Effector CD8-positive, alpha-beta T cell (primary cell): ENCODE measurements at places on chromosomes 5 and 9.

DNA sequence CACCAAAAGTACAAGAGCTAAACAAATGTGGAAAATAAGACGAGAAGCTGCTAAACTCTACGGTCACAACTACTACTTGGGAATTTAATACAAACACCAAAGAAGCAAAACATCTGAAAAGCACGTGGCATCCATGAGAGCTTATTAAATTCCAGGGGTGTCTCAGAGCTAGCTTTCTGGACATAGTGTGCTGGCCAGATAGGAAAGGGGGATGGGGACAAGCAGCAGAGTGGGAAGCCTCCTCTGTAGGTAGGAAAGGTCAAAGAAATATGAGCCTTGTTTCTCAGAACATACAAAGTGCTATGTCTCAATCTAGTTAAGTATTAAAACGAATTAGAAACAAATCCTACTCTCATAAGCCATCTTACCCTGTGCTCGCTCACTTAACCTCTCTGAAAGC is 51.3 kb upstream of the GOLPH3 start:
- DNase-seq, result no peak

GRCh38 chr5:131363811-131364506 is 100.1 kb downstream of the CDC42SE2 start:
- no peak for DNase-seq

GRCh38 chr9:69466151-69466550 is 141.1 kb downstream of the ENTREP1 start:
- DNase-seq, result no peak

- no peak for DNase-seq
Measured at GRCh38 chr9:125172031-125172755, 17.4 kb downstream of the PPP6C start.

DNA sequence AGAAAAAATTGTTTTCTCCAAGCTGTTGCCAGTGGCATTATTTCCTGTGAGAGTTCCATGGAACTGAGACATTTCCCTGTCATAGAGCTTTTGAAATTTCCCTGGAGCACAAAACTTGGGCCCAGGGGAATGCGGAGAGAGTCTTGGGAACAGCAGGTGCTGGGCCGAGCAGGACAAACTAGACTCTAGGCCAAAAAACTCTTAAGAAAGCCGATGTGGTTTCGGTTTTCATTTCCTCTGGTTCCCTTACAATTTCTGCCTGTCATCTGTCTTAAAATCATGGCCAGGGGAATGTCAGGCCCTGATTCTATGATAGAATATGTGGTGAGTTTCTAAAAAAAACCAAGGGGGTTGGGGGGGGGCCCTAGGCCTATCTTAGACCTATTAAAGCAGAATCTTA is 4.6 kb downstream of the SLC35A4 start:
- DNase-seq, result no peak

- DNase-seq, result no peak
Measured at GRCh38 chr5:97229196-97229595, 46.1 kb upstream of the RIOK2 start.

GRCh38 chr5:1526190-1526631 is 2.5 kb upstream of the LPCAT1 start:
- DNase-seq, result no peak

GRCh38 chr5:60636001-60636400 is 64.0 kb downstream of the DEPDC1B start:
- no peak for DNase-seq
